ENCODE measurements at places on chromosomes 4 and X.

DNA sequence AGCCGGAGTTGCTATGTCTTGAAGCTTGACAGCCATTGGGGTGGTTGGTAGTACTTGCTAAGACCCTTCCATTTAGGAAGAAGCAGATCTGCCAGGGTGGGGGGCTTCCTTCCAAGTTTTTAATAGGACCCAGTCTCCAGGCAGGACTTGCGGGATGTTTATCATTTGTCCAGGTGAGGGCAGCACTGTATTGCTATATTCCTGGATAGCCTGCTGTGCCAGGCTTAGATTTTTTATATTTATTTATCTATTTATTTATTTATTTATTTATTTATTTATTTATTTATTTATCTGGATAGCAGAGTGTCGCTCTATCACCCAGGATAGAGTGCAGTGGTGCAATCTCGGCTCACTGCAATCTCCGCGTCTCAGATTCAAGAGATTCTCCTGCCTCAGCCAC lies 87.4 kb upstream of the CT45A1 start:
- no peak for DNase-seq

- DNase-seq = no peak
Observed at GRCh38 chr4:133160853-133161252, 11.8 kb downstream of the PCDH10 start.

DNA sequence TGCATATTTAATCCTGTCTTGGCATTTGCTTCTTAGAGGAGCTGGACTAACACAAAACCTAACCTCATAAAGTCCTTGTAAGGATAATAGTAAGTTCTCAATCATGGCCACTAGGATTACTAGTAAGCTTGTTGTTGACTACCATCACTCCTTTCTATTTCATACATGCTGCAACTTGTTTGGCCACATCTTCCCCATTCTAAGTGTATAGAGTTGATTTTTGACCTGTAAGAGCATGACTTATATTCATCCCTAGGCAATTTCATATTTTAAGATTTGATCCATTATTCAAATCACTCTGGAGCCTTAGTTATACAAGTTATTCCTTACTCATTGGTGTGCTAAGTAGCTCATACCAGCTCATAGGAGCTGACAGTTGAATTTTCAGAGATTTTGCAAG lies 109.4 kb downstream of the EFHC2 start:
- no peak for DNase-seq

GRCh38 chr4:81180916-81181315 lies 34.1 kb downstream of the PRKG2 start:
- no peak for DNase-seq

DNA sequence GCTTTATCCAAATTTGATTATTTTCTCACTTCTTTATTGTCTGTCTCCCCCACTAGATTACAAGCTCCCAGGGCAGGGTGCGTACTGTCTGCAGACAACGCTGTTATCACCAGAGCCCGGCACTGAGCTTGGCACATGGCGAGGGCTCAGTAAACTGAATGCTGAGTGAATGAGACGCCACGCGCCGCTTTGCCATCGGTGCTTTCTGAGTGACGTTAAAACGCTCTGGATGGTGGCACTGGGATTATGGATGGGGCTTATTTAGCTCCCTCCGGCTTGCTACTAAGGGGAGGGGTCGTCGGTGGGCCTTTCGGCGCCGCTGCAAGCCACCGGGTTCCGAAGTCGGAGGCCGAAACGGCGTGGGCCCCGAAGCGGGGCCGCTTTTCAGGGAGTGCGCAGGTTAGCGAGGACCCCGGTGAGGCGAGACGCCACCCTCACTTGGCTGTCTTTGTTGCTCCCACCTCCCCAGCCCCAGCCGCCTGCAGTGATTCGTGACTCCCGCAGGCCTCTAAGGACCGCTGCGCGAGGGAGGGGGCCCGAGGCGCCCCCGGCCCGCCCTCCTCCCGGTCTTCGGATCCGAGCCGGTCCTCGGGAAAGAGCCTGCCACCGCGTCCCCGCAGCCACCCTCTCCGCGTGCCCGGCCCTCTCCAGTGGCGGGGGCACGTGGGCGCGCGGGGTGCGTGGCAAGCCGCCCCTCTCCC lies 569 bp upstream of the FHL1 start:
- DNase-seq = no peak

DNA sequence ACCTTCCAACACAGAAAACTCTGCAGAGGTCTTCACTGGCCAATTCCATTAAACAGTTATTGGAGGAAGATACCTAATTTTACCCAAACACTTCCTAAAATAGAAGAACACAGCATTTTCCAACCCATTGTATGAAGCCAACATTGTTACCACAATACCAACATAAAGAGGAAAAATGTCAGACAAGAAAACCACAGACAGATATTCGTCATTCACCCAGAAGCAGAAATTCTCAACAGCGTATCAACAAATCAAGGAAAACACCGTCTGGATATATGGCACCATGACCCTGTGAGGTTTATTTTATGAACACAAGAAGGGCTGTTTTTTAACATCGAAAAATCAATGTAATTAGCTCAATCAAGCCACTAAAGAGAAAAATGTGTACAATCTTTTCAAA lies 255.6 kb downstream of the ASMT start:
- no peak for DNase-seq
